NCI-H1105 (cell line): ENCODE measurements at places on chromosomes 6 and 20.
A peak's percentile ranks its signal among the peaks of the same experiment; 100 is the strongest.

- no peak for DNase-seq
These were observed 25.8 kb upstream of the SNRPC start for GRCh38 chr6:34731393-34732060.

- peak; percentile 4 for DNase-seq
These were observed 78.7 kb downstream of the CDH26 start for GRCh38 chr20:60036746-60037499.

GRCh38 chr20:4569092-4569491 lies 152.6 kb upstream of the PRND start:
- no peak for DNase-seq

- no peak for DNase-seq
These were observed 90.1 kb downstream of the PSMG4 start for GRCh38 chr6:3348821-3349220.

GRCh38 chr6:153625089-153625488 lies 414.0 kb upstream of the OPRM1 start:
- no peak for DNase-seq

- no peak for DNase-seq
These were observed 75.6 kb downstream of the NCOA3 start for GRCh38 chr20:47577314-47577713.

DNA sequence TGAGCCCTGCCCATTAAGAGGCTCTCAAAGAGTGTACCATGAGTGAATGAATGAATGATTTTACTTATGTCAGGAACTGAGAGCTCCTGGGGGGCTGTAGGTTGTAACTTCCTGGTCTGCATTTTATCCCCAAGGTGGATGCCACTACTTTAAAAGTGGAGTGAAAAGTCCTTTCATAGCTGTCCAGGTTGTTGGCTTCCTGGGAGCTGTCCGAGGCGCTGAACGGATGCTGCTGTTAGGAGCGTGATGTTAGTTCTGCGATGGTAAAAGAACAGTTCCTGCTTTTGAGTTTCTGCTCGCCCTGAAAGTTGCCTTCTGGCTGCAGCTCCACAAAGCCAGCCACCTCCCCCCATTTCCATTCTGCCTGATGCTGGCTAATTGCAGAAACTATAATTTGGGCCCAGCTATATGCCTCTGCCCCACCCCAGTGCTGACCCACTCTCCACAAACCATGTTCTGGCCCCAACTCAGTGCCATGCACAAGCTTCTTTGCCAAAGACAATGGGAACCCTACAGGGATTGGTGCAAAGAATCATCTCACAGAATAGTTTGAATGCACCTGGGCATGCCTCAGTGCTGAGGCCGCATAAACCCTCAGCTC lies 330.9 kb upstream of the CDH4 start:
- no peak for DNase-seq

DNA sequence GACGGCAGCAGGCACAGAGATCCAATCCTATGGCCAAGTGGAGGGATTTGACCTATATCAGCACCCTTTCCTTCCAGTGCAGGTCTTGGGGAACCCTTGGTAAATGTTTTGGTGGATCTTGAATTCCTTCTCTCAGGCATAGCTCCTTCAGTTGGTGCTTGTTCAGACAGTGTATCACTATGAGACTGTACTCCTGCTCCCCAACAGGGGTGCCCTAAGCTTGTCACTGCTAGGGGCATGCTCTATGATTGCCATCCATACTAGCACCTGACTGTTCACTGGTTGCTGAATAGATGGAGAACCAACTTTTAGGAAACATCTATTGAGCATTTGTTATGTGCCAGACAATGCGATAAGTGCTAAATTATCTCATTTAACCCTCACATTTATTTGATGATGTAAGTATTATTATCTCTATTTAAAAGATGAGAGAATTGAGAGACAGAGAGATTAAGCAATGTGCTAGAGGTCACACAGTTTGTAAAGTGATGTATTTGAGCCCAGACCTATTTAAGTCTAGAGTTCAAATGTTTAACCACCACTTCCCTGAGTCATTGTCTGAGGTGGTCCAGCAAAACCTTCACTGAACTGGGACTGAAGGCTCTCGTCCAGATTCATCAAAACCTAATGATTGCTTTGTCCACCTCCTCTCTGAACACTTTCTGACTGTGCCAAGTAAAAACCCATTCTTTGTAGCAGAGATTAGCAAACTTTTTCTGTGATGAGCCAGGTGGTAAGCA lies 34.3 kb downstream of the ADGRF1 start:
- DNase-seq: no peak

GRCh38 chr6:166105341-166106075 lies 62.1 kb downstream of the TBXT start:
- DNase-seq: no peak

GRCh38 chr20:58393299-58393698 lies 4.3 kb downstream of the VAPB start:
- no peak for DNase-seq

DNA sequence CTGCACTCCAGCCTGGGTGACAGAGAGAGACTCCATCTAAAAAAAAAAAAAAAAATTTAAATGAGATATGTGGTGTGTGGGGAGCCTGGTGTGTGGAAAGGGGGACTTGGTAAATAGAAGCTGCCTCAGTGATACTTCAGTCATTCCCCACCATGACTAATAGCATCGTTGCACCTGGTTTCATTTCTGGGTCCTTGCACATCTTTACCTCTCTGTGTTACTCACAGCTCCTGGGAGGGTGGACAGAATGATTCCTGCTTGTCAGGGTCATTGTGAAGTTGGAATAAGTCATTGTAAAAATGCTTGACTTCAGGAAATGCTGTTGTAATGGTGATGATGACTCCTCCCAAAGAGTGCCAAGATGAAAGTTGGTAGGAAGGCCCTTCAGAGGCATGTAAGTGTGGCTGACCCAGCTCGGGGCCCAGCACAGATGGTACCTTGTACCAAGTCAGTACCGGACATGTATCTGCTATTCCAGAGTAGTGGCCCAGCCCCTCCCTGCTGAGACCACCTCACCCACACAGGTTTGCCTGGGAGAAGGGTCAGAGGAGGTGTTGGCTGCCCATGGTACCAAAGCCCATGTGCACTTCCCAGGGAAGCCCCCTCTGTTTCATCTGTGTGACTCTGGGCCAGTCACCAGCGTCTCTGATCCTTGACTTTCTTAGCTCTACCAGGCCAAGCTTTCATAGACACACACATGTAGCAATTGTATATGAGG lies 48.4 kb downstream of the PLAGL2 start:
- no peak for DNase-seq

GRCh38 chr6:105646391-105646867 lies 243.5 kb upstream of the PREP start:
- no peak for DNase-seq

DNA sequence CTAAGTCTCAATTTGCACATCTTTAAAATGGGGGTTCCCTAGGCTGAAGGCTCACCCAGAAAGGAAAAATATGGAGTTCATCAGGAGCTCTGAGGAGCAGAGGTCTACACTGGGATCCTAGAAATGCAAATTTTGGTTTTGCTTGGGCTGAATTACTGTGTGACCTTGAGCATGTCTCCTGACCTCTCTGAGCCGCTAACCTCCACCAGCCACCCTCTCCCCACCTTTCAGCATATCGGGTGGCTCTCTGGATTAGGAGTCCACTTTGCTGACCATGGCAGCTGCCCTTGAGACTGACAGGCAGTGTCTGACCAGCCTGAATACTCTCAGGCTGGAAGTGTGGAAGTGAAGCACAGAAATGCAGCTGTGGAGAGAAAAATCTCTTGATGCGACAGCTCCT lies 165.9 kb upstream of the LRFN2 start:
- no peak for DNase-seq

DNA sequence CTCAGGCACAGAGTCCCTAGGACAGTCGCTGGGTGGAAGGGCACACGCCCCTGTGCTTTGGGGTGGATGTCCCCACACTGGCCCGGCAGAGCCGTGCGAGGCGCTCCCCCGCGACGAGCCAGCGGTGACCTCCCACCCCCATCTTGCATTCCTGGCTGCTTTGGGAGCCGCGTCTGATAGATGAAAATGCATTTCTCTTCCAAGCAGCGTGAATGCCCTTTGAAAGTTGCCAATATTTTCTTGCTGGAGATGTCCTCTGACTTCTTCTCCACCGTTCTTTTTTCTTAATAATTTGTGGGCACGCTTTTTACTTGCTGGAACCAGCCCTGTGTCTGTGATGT lies 29.9 kb downstream of the COL20A1 start:
- no peak for DNase-seq

- peak; percentile 80 for DNase-seq
These were observed 107.1 kb downstream of the CDYL start for GRCh38 chr6:4883298-4883697.

- no peak for DNase-seq
These were observed 164.0 kb downstream of the PDE7B start for GRCh38 chr6:136015531-136015930.

- no peak for DNase-seq
These were observed 6.5 kb upstream of the GATA5 start for GRCh38 chr20:62482146-62482809.

GRCh38 chr6:9346923-9347322 lies 911.6 kb upstream of the SLC35B3 start:
- no peak for DNase-seq

DNA sequence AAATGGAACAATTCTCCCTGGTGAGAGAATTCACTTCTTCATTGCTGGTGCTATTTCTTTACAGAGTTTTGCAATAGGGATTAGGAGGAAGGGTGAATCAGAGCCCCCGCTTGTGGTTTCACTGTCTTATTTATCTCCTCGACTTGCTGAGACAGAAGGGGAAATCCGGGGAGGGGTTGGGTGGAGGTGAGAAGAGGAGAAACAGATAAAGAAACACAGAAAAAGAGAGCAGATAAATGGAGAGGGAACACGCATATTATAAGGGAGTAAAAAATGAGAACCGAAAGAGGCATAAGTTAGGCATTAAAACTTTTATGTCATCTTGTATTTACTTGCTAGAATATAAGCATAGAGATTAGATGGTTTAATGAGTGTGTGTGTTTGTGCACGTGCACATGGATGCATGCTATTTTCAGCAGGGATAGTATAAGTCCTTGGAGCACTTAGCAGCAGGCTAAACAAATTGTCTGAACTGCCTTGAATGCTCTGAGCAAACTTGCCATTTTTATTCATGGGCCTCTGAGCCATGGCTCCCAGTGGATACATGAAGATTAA lies 105.0 kb downstream of the OLIG3 start:
- no peak for DNase-seq

GRCh38 chr6:33112148-33112547 lies 36.4 kb downstream of the HLA-DPB1 start:
- DNase-seq: no peak

DNA sequence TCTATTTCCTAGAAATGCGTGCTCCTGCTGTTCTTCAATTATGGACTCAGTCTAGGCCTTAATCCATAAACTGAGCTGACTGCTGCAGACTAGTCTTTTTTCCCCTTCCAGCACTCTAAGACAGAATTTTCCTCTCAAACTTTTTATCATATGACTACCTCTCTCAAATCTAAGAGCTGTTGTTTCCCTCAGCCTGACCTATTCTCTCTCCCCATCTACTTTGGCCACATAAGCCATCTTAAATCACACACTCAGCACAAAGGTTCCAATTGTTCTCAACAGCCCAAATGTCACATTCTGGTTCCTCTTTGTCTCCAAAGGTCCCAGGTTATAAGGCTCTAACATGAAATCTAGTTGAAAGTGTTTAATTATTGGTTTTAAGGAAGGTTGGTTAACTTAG lies 85.2 kb downstream of the PRSS35 start:
- DNase-seq: no peak

DNA sequence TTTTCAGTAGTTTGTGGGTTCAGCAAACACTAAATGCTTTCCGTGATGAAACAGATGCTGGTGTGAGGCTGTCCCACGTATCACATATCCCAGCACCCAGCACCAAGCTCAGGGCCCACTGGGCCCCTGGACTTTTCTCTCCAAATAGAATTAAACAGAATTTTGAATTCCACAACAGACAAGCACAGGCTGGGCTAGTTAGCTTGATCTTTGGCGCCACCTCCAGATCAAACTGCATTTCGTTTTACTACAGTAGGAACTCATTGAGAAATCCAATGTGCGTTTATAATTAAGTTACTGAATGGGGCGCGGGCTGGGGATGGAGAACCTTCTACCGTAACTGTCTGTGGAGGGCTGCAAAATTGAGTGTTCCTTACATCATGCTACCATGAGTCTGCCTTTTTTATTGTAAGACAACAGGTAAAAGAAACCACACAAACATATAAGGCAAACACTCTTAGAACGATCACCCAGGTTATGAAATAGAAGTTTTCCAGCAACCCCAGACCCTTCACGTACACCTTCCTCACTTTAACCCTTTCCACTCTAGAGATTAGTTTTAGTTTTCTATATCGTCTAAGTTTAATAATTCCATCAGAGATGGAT lies 107.8 kb downstream of the ZFP64 start:
- peak; percentile 19 for DNase-seq

DNA sequence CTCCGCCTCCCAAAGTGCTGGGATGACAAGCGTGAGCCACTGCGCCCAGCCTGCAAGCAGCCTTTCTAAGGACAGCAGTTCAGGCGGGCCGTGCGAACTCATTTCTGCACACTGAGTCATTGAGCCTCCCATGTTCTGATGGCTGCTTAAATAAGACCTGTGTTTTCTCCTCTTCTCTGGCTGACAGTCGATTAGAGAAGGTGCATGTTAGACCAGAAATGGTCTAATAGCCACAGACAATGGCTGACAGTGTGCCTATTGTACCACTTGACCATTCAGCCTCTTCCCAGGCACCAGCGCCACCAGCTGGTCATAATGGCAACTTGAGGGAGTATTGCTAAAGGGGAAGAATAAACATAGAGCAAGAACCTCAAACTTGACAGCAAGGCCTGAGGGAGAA lies 6.2 kb downstream of the CST11 start:
- peak; percentile 33 for DNase-seq

DNA sequence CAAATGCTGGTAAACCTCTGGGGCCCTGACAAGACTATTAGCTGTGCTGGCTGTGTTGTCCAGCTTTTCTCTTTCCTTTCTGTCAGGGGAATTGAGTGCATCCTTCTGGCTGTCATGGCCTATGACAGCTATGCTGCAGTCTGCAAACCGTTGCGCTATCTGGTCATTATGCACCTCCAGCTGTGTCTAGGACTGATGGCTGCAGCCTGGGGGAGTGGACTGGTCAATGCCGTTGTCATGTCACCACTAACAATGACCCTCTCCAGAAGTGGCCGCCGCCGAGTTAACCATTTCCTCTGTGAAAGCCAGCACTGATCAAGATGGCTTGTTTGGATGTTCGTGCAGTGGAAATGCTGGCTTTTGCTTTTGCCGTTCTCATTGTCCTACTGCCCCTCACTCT lies 20.3 kb downstream of the OR2B6 start:
- DNase-seq: no peak

GRCh38 chr6:157343732-157344131 lies 20.4 kb upstream of the TMEM242 start:
- DNase-seq: no peak

- DNase-seq: no peak
These were observed 90.1 kb upstream of the EDN1 start for GRCh38 chr6:12200015-12200564.

DNA sequence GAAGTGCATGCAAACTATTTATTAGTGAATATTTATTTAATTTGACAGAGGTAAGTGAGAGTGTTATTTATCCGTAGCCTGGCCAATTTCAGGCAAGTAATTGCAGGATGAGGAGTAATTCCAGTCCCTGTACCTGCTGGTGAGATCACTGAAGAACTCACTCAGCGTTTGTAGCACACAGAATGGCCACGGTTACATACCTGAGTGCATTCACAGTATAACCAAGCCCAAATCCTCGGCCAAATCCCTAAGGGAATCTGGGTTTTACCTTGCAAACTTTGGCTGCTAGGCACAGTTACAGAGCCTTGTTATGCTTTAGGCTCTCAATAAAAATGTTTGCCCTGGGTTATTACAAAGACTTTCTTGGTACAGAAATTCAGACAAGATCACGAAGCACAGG lies 93.3 kb downstream of the KCNQ5 start:
- no peak for DNase-seq
